ENCODE measurements at places on chromosomes 4 and X.

GRCh38 chrX:1231850-1232465 is 19.5 kb upstream of the CRLF2 start:
- DNase-seq: no peak

GRCh38 chr4:35965300-35965699 is 279.0 kb downstream of the ARAP2 start:
- no peak for DNase-seq

DNA sequence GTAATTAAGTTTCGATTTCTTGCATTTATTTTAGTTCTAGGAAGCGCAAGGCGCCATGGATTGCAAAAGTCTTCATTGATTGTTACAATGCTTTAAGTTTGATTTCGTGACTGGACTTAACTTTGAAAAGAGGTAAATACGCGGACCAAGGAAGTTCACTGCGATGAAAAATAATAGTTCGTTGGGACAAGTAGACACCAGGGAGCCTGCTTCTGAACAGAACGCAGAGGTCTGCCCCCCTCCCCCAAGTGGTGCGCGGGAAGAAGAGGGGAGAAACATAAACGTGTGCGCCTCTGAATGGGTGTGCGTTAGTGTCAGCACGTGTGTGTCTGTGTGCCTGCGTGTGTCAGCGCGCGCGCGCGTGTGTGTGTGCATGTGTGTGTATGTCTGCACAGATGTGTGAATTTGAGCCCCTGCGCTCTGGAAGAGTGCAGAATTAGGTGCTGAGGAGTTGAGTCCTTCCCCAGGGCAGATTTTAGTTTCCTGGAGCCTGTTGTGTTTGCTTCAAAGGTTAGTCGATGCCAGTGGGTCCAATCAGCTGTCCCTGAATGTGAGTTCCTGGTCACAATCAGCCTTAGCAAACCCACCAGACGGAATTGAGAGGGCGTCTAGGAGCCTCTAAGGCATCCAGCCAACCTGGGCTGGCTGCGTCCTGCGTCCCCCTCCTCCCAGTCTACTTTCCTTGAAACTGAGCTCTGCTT is 5.8 kb upstream of the POU4F2 start:
- no peak for DNase-seq

DNA sequence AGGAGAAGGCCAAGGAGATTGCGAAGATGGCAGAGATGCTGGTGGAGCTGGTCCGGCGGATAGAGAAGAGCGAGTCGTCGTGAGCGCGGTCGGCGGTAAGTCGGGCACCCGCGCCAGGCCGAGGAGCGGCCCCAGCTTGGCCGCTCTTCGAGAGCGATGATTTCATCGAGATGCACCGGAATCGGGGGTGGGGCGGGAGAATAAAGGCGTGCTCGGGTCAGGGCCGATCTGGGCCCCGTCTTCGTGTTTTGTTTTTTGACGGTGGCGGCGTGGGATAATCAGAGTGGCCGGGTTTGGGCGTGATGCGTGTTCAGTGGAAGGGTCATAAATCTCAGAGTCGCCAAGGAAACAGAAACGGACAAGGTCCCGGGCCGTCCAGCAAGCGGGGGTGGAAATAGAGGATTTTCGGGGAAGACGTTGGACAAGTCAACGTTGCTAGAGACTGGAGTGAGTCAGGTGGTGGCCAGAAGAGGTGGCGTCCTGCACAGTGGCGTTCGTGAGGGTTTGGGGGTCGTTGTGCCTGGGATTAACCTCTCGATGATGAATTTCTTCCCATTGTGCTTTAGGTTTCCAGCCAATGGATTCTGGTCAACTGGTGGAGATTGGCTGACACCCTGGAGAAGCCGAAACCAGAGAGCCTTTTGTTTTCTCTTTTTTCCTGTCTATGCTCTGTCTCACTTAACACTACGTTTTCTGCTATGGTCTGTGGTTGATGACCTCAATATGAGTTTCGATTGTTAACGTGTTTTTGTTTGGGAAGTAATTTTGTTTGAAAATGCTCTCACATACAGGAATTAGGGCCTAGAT is 882 bp downstream of the MRFAP1 start:
- no peak for DNase-seq

- peak; percentile 57 for DNase-seq
These were observed 114.5 kb downstream of the ADRA2C start for GRCh38 chr4:3880615-3881120.

GRCh38 chr4:76799140-76799539 is 98.8 kb downstream of the SOWAHB start:
- no peak for DNase-seq

- DNase-seq: no peak
These were observed 83.6 kb downstream of the NCAPG start for GRCh38 chr4:17894421-17894820.

DNA sequence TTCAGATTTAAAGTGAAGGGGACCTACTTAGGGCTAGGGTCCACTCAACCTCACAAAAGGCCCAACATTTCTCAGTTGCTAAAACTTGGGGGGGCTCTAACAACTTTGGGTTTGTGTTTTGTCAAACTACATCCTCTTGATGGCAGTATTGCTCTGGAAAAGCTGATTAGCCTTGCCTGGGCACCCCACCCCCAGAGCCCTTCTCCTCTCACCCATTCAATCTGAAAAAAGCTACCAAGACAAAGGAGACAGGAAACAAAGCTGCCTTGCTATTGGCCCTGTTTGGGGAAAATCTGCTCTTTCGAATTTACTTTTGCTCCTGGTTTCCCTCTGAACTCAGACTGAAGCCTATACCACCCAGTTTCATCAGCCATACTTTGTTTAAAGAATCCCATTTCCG is 195.2 kb upstream of the STK26 start:
- peak; percentile 51 for DNase-seq

DNA sequence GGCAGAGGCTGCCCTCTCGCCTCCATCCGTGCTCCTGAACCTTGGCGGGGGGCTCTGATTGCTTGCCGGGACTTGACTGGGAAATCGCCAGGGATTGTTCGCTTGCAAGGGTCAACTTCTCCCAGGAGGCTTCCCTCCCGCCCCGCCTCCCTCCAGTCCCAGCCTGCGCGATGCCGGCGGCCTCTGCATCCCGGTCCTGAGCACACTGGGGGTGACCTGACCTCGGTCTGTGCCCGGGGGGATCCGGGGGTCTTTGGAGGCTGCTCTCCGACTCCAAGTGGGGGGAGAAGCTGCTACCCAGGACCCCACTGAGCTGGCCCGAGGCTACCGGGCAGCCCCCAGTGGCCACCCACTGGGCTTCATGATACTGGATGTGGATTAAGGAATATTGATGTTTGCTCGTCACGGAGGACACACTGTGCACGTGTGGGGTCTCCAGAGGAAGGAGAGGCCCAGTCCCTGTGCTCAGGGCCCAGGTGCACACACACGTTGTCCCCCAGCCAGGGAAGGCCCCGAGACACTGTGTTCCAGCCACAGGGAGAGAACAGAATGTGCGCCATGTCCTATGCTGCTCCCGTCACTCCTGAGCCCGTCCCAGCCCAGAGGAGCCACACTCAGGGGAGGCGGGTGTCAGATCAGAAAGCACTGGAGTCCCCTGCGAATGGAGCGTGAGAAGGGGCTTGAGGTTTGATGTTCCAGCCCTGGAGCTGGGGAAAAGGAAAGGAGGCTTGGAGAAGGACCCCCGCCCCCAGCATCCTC is 55.9 kb upstream of the NKX1-1 start:
- DNase-seq: no peak

GRCh38 chr4:153383131-153383530 is 38.6 kb downstream of the MND1 start:
- DNase-seq: no peak

GRCh38 chr4:146283758-146284651 is 69.7 kb downstream of the REELD1 start:
- DNase-seq: no peak

DNA sequence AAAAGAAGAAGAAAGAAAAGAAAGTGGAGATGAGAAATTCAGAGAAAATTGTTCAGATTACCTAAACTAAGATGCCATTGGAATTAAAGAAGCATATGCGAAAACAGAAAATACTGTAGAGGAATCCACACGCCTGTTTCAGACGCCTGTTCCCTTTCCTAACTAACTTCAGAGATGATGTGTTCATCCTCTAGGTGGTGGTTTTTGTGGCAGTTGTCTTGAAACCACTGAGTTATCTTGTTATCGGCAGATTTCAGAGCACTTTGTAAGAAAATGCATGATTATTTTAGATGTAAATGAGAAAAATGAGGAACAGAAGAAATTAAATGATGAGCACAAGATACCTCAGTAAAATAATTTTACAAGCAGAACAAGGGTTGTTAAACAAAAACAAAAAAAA is 48.3 kb downstream of the FUNDC1 start:
- DNase-seq: no peak

GRCh38 chr4:107801766-107802211 is 22.9 kb upstream of the SGMS2 start:
- DNase-seq: no peak

DNA sequence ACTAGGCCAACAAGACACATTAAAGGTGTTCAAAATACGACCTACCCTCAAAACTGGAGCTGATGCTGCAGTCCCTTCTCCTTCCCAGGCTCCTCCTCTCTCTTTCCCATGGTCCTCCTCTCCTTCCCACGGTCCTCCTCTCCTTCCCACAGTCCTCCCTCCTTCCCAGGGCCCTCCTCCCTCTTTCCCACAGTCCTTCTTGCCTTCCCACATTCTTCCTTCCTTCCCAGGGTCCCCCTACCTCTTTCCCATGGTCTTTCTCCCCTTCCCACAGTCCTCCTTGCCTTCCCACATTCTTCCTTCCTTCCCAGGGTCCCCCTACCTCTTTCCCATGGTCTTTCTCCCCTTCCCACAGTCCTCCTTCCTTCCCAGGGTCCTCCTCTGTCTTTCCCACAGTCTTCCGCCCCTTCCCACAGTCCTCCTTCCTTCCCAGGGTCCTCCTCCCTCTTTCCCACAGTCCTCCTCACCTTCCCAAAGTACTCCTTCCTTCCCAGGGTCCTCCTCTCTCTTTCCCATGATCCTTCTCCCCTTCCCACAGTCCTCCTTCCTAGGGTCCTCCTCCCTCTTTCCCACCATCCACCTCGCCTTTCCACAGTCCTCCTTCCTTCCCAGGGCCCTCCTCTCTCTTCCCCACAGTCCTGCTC is 54.2 kb downstream of the SH3KBP1 start:
- DNase-seq: no peak

All from AML-193 (cell line).